Nucleus accumbens (tissue), 56 donors: ENCODE measurements at places on chromosomes 4 and X.

- no peak for DNase-seq
These were observed 55.4 kb upstream of the ESX1 start for GRCh38 chrX:104310090-104310489.

GRCh38 chrX:18855919-18856644 is 127.8 kb downstream of the PHKA2 start:
- no peak for DNase-seq

GRCh38 chrX:3010532-3010931 is 4.2 kb downstream of the ARSH start:
- DNase-seq: no peak

DNA sequence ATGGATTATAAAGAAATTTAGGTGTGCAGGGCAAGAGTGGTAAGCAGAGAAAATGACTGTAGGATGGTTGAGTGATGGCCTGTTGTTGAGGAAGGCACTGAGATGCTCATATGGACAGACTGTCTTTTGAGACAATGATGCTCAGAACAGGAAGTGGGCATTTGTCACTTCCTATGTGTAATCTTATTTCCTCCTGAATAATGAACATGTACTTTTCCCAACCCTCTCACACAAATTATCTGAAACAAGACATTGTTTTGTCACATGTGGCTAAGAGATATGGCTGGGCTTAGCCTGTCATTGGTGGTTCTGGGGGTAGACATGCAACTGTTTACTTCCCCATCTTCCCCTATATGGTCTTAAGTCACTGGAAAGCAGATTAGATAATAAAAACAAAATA is 240.5 kb downstream of the CFAP47 start:
- no peak for DNase-seq

DNA sequence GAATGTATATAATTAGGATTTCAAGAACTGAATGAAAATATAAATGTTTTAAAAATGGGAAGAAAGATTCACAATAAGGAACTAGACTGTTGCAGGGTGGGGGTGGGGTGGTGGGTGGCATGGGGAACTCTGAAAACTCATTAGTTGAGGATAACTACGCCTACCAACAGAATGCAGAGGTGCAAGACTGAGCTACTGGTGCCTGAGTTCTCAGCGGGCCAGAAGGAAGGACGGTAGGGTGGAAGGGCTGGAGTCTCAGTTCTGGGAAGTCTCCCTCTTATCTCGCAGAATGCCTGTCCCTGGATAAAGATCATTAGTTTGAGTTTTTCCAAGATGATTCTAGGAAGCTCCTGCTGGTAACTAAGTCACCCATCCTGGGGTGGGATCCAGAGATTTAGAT is 1.3 kb upstream of the SOD3 start:
- DNase-seq: no peak

- DNase-seq: no peak
These were observed 37.3 kb upstream of the PRSS12 start for GRCh38 chr4:118390121-118390520.

GRCh38 chr4:27442146-27442545 is 581.5 kb downstream of the STIM2 start:
- DNase-seq: no peak

DNA sequence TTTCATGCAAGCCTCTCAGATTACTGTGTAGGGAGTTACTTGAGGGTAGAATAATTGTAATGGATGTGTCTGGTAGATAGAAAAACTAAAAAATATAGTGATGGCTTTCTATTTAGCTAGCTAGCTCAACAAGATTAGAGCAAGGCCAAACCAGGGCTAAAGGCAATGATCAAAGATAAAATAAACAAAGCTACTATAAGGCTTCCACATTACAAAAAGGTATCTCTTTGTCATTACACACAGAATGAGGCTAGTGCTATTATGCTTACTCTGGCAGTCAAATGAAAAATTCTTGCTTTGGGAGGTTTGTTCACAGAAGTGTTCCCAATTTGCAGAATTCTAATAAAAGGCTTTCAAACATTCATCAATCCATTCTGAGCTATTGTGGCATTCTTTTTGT is 121.6 kb upstream of the HTR2C start:
- no peak for DNase-seq

DNA sequence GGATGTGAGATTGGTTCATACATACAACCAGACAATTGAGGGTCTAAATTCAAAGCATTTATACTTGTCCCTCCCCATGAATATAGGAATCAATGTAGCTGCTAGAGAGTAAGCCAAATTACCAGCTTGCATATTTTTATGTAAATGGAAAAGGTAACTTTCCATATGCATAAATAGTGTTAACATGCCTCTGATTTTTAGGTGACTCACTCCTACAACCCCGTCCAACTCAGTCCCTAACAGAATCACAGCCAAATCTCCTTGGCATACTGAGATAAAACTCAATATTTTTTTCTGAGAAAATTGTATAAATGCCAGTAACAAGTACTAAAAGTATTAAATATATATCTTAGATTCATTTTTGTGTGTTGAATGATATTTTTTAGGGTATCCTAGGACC is 67.2 kb downstream of the INPP4B start:
- no peak for DNase-seq

- no peak for DNase-seq
These were observed 66.8 kb downstream of the SOWAHB start for GRCh38 chr4:76830964-76831703.

DNA sequence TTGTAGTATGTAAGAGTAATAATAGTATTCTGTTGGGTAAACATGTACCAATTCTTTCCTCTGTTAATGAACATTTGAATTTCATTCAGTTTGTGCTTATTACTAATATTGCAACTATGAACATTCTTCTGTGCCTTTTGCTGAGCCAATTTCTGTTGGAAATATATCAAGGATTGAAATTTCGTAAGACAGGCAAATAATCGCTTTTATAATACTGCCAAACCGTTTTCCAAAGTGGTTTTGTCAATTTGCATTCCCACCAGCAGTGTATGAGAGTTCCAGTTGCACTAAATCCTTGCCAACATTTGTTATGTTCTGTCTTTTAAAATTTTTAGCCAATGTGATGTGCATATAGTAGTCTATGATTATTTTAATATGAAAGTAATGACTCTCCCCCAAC is 38.6 kb downstream of the MAGEB17 start:
- no peak for DNase-seq

GRCh38 chr4:183986291-183986970 is 81.3 kb downstream of the STOX2 start:
- no peak for DNase-seq

GRCh38 chr4:3416821-3417221 is 24.9 kb upstream of the HGFAC start:
- no peak for DNase-seq

- no peak for DNase-seq
These were observed 355.0 kb downstream of the SH3BGRL start for GRCh38 chrX:81556880-81557279.

GRCh38 chr4:177451108-177451500 is 8.9 kb upstream of the AGA start:
- no peak for DNase-seq

DNA sequence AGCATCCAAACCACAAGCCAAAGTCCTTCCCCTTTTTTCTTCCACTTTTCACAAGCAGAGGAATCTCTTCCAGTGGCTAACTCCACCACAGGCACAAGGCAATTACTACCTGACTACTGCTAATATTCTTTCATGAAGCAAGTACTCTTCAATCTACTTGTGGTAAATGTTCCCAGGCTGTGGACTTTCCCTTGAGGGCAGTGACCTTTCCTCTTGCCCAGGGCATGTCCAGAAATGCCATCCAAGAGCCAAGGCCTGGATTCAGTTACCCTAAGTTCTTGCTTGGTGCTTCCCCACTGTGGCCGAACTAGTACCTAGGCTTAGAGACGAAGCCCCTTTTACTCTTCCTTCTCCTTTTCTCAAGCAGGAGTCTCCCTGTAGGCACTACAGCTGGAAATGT is 400.7 kb downstream of the DCAF12L2 start:
- DNase-seq: no peak

- DNase-seq: no peak
These were observed 8.7 kb upstream of the GABRE start for GRCh38 chrX:151983186-151983585.

- DNase-seq: no peak
These were observed 53.7 kb downstream of the TRIM2 start for GRCh38 chr4:153257991-153258390.

GRCh38 chr4:143344774-143345173 is 8.1 kb downstream of the GAB1 start:
- DNase-seq: no peak

DNA sequence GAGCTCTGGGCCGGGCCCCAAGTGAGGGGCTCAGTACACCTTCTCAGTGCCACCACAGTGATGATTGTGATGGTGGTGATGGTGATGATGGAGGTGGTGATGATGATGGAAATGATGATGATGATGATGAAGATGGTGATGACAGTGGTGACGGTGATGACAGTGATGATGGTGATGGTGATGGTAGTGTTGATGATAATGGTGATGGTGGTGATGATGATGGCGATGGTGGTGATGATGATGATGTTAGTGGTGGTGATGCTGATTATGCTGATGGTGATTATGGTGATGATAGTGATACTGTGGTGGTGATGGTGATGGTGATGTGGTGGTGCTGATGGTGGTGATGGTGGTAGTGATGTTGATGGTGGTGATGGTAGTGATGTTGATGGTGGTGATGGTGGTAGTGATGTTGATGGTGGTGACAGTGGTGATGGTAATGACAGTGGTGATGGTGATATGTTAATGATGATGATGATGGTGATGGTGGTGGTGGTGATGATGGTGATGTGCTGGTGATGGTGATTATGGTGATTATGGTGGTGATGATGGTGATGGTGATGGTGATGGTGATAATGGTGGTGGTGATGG is 29.9 kb downstream of the HMX1 start:
- no peak for DNase-seq

DNA sequence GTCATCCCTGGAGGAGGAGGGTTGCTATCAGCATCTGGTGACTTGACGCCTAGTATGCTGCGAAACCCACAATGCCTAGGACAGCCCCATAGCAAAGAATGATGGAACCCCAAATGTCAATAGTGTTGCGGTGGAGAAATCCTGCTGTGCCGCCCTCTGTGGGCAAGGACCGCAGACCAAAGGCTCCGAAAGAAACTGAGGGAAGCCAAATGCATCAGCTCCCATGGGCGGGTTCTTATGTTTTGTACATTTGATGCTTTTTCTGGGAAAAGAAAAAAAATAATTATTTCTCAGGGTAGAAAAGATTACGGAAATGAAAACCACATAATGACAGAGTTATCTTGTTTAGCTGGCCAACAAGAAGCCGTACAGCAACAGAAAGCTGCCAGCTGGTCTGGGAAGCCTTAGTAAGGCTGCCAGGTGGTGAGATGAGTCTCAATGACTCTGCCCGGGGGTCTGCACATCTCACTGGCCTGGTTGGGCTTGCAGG is 95.0 kb upstream of the TBL1X start:
- no peak for DNase-seq

GRCh38 chr4:151226004-151226932 is 50.7 kb upstream of the PRSS48 start:
- no peak for DNase-seq

GRCh38 chrX:138691186-138691585 is 20.3 kb downstream of the FGF13 start:
- DNase-seq: no peak

- DNase-seq: no peak
These were observed at the start of gene FHDC1 for GRCh38 chr4:152935631-152936445. TSS of gene FHDC1 (plus strand) at chr4:152936323. CDS start at chr4:152943058, 6,735 bp downstream.

- DNase-seq: no peak
These were observed 97.9 kb downstream of the CPZ start for GRCh38 chr4:8690216-8691150.

- no peak for DNase-seq
These were observed 375 bp downstream of the FGFR3 start for GRCh38 chr4:1793496-1793840.

GRCh38 chr4:26459054-26459755 is 31.1 kb downstream of the CCKAR start:
- DNase-seq: no peak

DNA sequence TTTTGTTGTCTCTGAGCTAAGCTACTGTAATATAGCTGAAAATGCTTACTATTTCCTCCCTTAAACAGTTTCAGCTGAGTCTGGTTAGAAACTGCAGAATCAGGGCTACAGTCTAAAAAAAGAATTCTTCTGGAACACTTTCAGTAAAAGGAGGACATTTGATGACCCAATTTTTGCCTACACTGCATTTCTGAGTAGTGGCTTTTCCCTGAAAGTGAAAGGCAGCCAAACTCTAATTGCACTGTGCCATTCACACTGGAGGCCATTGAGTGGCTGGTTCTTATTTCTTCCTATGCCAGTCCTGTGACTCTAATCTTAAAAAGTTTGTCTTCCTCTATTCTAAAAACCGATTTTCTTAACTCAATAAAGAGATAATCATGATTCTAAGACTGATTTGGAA is 526.0 kb downstream of the CFAP47 start:
- DNase-seq: no peak

GRCh38 chrX:69503228-69503781 is 821 bp upstream of the NALF2 start:
- DNase-seq: peak; percentile 46

DNA sequence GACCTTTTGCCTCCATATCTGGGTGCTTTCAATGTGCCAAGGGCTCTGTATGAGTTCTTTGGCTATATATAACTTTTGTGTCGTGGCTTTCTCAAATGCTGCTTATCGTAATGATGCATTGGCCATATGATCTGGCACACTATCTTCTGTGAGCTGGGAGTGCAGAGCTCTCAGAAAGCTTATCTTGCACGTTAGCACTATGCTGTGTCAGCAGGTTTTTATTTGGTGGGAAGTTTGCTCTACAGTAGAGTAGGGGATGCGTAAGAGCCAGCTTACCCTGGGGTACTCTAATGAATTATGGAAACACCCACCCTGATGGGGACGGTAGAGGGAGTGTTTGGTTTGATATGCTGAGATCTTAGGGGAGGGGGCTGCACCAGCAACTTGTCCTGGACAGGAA is 119.6 kb downstream of the FAAH2 start:
- no peak for DNase-seq

GRCh38 chrX:41705680-41706374 is 17.1 kb downstream of the GPR34 start:
- DNase-seq: no peak

- no peak for DNase-seq
These were observed 118.6 kb upstream of the MXRA5 start for GRCh38 chrX:3465017-3465416.

- no peak for DNase-seq
These were observed 24.1 kb downstream of the OPHN1 start for GRCh38 chrX:68409194-68409593.

- DNase-seq: no peak
These were observed 45.1 kb downstream of the OR13H1 start for GRCh38 chrX:131588995-131589394.

DNA sequence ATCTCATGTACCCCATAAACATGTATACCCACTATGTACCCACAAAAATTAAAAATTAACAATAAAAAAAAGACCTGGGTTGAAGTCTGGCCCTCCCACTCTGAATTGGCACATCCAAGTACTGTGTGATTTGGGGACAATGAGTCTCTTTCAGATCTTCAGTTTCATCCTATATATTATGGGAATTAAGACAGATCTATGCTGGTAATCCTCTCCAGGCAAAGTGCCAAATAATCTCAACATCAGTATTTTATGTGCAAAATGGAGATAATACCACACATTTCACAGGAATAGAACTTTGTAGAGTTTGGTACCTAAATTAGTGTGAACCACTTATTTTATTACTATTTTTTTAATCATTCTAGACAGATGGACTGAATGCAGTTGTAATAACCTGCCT is 11.0 kb upstream of the SCD5 start:
- DNase-seq: no peak

GRCh38 chrX:45435481-45435880 is 234.8 kb upstream of the DIPK2B start:
- no peak for DNase-seq

- DNase-seq: no peak
These were observed 9.6 kb downstream of the BMP3 start for GRCh38 chr4:81040012-81040659.

- DNase-seq: no peak
These were observed 59.0 kb upstream of the AGTR2 start for GRCh38 chrX:116111497-116111896.
